ENCODE measurements at places on chromosomes 7 and 10.

- DNase-seq = no peak
Measured at GRCh38 chr7:13414661-13415107, 574.8 kb downstream of the ETV1 start.

DNA sequence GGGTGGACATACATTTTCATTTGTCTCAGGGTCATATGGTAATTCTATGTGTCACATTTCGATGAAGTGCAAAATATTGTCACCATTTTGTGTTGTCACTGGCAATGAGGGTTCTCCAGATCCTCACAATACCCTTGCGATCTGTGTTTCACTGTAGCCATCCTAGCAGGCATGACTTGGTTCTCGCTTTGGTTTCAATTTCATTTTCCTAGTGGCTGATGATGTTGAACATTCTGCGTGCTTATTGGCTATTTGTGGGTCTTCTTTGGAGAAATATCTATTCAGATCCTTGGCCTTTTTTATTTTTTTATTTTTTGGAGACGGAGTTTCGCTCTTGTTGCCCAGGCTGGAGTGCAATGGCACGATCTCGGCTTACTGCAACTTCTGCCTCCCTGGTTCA is 24.8 kb upstream of the MNX1 start:
- no peak for DNase-seq

- no peak for DNase-seq
Measured at GRCh38 chr10:107971411-107971810, 806.9 kb upstream of the SORCS1 start.

DNA sequence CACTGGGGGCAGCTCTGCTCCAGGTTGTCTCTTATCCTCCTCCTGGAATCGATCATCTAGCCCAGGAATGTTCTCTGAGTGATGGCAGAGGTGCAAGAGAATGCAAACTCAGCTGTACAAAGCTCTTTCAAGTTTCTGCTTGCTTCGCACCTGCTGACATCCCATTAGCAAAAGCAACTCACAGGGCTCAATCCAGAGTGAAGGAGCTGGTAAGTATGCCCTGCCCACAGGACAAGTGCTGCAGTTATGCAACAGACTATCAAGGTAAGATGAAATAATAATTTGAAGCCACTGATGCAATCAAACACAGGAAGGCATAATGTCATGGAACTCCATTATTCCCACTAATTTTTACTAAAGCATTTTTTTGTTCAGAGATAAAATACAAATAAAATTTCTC is 122.2 kb downstream of the GRM3 start:
- DNase-seq = no peak

- no peak for DNase-seq
Measured at GRCh38 chr10:130192276-130192848, 56.2 kb downstream of the GLRX3 start.

All from substantia nigra (tissue), 51 donors.